ENCODE measurements at places on chromosomes 12 and 14.
A peak's percentile ranks its signal among the peaks of the same experiment; 100 is the strongest.

DNA sequence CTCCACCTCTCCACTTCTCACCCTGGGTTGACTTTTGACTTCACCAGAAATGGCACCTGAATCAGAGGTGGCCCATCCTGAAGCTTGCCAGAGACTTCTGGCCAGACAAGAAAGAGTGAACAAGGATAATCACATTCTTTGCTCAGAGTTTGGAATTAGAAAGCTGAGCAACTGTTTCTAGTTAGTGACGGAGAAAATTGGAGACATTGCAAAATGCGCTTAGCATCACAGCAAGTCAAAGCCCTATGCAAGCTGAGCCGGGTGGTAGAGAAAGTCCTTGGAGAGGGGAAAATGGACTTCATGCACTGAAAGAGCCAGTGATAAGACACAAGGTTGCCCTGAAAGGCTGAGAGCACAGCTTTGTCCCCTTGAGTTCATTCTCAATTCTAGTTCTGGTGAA is 161.8 kb downstream of the PAH start:
- DNase-seq: no peak

- DNase-seq: peak; percentile 76
Measured at GRCh38 chr14:21525962-21526671, at the start of gene SALL2. SALL2 (minus strand) TSS chr14:21526346; CDS start chr14:21526127, 219 bp downstream.

DNA sequence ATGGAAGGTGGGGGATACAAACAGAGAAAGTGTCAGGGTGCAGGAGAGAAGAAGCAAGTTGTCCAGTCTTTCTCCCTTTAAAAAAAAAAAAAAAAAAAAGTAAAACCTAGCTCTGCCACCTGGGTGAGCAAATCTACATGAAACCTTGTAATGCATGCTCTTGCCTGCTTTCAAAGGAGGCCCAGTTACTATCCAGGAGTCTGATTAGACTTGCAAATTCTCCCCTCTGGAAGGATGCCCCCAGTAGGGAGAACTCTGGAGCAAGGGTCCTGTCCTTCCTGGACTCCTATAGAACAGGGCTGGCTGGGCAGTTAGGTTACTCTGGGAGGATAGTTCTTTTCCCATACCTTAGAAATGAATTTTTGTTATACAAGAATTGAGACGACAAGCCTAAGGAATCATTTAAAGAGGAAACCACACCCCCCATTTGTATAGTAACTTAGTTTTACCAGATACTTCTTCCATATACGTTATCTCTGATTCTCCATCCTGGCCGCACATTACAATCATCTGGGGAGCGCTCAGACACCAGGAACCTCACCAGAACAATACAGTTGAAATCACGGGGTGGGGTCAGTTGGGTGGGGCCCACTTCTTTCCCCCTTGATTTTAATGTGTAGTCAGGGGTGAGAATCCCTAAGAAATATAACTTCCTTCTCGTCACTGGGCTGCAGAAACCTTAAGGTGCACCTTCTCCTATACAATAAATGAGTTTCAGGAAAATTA is 30.5 kb downstream of the RAB35 start:
- DNase-seq: no peak

GRCh38 chr14:103089386-103090335 is 4.9 kb upstream of the EXOC3L4 start:
- no peak for DNase-seq

DNA sequence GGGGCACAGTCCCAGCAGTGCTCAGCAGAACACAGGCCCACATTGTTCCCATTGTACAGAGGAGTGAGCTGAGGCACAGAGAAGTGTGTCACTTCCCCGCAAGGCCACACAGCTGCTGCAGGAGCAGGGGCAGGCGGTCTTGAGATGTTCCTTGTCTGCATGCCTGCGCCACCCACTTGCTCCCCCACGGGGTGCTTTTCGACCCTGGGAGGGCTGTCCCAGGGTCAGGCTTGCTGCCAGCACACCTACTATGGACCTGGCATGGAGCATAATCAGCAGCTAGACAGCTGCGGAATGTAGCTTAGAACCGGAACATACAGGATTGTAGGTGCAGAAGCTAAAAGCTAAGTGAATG is 7.8 kb upstream of the EP400 start:
- DNase-seq: no peak

DNA sequence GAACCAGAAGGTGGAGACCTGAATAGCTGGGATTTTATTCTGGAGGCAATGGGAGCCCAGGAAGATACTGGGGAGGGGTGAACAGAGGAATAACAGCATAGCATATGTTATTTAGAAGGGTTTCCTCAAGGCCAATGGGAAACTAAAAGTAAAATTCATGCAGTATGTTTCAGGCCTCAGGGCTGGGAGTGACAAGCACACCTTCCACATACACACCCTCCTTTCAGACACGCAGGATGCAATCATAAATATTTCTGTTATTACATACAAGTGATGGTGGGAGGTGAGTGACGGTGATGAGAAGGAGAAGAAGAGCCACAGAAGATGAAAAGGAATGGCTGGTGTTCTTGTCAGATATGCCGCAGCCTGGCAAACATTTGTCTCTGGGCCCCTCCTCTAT is 106.1 kb upstream of the FLRT2 start:
- no peak for DNase-seq

DNA sequence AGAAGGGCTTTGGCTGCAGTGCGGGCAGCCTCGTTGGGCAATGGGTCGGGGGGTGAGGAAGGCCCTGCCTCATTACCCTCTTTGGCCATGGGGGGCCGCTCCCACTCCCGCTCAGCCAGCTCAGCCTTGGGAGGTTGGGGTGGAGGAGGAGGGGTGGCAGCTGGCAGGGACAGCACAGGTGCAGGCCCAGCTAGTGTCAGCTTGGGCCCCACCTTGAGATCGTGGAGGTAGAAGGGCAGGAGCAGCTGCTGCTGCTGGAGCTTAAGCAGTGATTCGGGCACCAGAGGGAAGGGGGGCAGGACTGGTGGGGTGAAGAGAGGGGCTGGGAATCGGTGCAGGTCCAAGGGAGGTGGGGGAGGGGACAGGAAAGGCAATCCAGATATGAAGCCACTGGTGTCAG is 26.0 kb downstream of the ZFHX2 start:
- DNase-seq: no peak

- no peak for DNase-seq
Measured at GRCh38 chr12:105109465-105110212, 2.1 kb downstream of the WASHC4 start.

- DNase-seq: no peak
Measured at GRCh38 chr14:70208380-70208779, 19.6 kb upstream of the SLC8A3 start.

DNA sequence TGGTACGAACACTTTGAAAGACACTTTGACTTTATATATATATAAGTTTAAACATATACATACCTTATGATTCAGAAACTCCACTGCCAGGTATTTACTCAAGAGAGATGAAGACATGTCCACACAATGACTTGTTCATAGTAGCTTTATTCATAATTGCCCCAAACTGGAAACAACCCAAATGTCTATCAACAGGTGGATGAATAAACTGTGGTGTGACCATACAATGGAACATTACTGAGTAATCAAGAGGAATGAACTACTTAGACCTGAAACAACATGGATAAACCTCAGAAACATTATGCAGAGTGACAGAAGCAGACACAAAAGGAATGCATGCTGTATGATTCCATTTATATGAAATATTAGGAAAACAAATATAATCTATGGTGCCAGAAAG is 71.1 kb downstream of the PPP1R36 start:
- DNase-seq: no peak

- DNase-seq: no peak
Measured at GRCh38 chr12:132259364-132259871, 70.0 kb downstream of the GALNT9 start.

- DNase-seq: no peak
Measured at GRCh38 chr14:74538411-74539391, 45.1 kb downstream of the ISCA2 start.

DNA sequence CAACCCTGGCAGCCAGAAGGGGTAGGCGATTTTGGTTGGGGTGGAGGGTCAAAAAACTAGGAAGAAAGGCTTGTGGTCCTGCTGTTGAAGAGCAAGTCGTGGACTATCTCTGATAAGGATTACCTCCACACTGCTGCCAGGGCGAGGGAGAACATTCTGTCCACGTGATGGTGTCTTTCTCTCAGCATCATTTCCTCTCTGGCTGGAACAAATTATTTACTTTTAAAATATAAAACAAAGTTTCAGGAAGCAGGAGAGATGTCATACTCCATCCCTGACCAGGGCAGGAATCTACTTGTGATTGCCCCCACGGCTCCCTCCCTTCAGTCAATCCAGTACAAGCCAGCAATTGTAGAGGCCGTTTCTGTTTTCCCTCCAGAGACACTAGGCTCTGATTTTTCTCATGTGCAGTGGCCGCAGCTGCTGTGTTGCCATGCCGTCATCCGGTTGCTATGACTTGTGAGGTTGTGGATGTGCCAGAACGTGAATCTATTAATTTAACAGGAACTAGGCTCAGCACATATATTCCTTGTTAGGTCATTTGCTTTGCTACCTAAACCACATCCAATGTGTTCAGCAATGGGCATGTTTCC is 61.5 kb upstream of the PTGR2 start:
- DNase-seq: no peak

DNA sequence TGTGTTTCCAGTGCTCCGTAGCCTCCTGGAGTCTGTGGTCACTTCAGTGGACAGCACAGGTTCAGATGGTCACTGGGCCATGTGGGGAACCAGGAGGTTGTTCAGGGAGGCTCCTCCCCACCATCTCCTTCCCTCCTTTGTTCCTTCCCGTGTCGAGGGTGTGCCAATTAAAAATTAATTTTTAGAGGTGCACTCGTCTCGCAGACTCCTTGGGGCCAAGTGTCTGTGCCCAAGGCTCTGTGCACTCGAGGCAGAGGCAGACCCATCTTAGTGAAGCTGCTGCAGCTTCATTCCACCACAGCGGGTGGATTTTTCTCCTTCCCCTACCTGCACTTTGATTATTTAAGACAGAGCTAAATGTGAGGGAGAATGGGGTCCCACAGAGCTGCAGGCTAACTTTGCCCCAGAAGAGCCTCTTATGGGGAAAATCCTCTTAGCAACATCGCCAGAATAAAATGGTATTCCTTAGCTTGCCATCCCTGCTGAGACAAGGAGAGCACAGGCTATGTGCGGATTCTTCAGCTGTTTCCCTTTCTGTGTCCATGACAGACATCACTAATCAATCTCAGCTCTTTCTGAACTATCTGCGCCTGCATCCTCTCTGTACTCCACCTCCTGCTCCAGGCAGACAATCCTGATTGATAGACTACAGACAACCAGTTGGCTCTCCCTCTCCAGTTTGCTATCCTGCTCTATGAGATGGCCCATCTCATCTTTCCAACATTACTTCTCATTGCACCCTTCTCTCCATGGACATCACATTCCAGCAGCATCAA is 159.5 kb downstream of the VRK1 start:
- DNase-seq: no peak

DNA sequence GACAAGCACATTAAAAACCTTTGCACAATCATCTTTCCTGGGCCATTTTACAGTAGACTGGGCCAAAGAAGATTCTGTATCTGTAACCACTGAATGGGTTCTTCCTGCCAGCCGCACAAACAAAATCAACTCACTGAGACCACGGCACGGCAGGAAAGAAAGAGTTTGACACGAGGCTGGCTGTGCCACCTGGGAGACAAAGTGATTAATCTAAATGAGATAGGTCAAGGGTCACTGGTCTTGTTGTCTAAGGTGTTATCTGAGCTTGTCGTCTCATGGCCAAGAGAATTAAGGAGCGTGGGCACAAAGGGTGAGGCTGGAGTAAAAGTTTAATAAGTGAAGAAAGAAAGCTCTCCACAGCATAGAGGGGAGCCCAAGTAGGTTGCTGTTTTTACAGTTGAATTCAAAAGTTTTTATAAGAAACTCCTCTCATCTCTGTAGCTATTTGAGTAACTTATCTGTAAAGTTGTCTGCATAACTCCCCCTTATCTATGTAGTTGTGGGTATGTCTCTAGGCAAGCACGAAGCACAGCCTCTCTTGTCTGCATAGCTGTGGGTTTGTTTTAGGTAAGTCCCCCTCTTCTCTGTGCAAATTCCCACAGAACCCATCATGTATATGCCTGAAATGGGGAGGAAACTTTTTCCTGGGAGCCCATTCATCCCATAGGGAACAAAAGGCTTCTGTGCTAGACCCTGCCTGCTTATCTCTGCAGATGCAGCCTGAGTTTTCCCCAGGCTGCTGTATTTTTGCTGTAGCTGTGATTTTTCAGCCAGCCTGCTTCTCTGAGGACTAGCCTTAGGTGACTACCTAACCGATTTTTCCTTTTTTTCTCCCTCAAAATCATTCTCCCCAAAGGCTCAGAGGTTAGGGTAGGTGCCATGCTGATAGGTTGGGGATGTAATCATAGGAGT is 1314.6 kb upstream of the TMEM132C start:
- no peak for DNase-seq

- DNase-seq: peak; percentile 26
Measured at GRCh38 chr12:49921936-49922335, 18.2 kb upstream of the FAIM2 start.

GRCh38 chr12:53733807-53734200 is 6.6 kb upstream of the CALCOCO1 start:
- DNase-seq: no peak

GRCh38 chr14:58899317-58899713 is 261.6 kb downstream of the DACT1 start:
- no peak for DNase-seq

GRCh38 chr14:51053157-51053556 is 41.7 kb downstream of the TRIM9 start:
- no peak for DNase-seq

- DNase-seq: no peak
Measured at GRCh38 chr12:117441751-117442150, 80.3 kb upstream of the NOS1 start.

DNA sequence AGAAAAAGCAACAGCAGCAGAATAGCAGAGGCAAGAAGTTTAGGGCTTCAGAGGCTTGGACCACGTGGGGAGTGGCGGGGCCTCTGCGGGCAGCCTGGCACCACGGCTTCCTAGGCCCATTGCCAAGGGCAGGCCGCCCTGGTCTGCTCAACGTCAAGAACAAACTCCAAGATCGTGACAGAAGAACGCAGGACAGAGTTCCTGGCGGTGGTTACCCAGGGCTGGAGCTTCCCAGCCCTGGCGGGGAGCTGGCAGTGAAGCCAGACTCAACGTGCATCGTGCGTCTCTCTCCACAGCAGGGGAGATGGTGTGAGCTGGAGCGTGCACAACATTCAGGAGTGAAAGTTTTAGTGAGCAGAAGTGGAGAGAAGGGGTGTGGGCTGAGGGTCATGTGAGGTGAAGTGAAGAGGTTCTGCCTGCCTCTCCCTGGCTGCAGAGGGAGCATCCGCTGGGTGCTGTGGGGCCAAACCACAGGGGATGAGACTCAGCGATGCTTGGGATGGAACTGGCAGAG is 13.9 kb upstream of the CACNA2D4 start:
- DNase-seq: peak; percentile 22
